ENCODE measurements at places on chromosomes 13 and 19. TPM values are rescaled to one million over a fixed set of nuclear protein-coding genes. Genes with fewer than 3 reads are reported as not detected.

DNA sequence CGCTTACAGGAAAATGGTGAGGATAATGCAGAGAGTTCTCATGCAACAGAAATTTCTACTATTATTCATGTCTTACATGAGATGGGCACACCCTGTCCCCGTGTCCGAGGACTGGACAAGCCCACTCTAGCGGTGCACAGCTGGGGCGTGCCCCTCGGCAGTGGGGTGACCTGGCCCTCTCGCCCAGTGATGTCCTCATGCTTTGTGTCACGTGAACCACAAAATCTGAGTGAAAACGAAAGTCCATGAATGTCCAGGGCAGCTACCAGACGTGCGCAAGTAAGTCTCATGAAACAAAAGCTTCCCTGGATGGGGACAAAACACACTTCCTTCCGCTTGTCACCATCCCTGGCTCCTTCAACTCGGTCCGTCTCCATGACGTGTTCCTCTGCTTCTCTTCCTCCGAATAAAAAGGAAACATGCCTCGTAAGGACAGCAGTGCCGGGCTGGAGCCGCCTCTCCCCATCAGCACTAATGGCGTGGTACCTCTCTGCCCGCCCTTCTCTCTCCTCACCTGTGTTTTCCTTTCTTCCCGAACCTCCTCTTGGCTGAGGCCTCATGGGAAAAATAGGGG, 45.6 kb downstream of the ANKRD10 start:
- no peak for DNase-seq

GPR108 gene
- polyA plus RNA-seq: 48.5 TPM

RXFP2 gene
- polyA plus RNA-seq: not detected

DNA sequence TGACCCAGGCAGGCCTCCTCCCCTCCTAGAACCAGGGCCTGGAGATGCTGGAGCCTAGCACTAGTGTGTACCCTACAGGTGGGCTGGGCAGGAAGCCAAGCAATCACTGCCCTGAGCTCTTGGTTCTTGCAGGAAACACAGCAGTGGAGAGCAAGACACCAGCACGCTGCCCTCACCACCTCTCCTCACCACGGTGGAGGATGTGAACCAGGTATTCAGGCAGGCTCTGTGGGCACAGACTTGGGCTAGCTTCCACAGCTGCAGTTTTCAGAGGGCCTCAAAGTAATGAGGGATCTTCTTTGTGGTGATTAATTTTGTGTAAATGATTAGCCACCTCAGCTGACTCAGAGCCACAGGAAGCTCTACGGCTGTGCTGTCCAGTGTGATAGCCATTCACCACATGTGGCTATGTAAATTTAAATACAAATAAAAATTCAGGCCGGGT, 13.6 kb upstream of the GPI start:
- DNase-seq: no peak

- peak; percentile 29 for DNase-seq
Measured at GRCh38 chr13:61954092-61954491, 538.4 kb upstream of the PCDH20 start.

DNA sequence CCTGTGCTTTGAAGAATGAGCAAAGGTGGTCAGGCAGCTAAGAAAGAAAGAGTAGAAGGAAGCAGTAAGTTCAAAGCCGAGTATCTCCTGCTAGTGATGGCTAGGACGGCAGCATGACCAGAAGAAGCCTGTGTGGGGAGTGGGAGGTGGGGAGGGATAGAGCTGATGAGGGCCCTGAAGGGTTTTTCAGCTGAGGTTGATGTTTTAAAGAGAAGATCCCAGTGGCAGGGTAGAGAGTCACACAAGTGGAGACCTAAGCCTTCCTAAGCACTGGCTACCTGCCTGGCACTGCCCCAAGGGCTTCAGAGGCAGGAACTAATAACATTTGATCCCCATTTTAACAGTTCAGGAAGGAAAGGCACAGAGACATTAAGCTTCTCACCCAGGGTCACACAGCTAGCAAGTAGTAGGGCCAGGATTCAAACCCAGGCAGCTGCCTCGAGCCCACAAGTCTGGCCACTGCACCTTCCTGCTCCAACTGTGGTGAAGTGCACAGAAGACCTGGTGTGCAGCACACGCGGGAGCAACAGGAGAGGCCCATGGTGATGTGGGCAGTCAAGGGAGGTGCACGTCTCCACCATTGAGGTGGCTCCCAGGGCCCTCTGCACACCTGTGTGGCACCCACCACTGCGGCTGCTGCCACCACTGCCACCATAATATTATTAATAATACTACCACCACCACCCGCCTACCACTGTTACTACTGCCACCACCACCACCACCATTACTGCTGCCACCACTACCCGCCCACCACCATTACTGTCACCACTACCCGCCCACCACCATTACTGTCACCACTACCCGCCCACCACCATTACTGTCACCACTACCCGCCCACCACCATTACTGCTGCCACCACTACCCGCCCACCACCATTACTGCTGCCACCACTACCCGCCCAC, 22.1 kb downstream of the CUL4A start:
- DNase-seq: no peak

DNA sequence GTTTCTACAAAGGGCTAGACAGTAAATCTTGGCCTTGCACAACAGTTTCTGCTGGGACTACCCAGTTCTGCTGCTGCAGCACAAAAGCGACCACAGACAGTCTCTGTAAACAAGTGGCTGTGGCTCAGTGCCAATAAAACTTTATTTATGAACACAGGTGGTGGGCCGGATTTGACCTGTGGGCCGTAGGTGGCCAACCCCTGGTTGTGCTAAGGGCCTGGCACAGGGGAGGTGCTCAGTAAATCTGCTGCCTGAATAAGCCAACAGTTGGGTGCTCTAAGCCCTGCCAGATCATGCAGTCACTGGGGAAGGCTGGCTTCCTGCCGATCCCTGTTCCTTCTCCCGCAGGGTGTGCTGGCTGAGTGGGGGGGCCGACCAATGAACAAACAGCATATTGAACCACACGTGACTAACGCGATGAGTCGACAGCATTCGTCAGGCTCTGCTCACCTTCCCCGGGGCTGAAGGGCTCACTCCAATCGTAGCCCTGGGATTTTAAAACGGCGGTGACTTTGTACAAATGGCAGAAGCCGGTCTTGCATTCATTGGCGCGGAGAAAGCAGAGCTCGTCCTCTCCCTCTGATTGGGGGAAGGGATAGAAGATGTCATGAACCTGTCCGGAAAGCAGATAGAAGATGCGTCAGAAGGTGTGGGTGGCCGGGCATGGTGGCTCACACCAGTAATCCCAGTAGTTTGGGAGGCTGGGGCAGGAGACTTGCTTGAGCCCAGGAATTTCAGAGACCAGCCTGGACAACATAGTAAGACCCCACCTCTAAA, 24.3 kb upstream of the MYDGF start:
- DNase-seq: no peak

CCL25 gene
- 0.65 TPM for polyA plus RNA-seq

DNA sequence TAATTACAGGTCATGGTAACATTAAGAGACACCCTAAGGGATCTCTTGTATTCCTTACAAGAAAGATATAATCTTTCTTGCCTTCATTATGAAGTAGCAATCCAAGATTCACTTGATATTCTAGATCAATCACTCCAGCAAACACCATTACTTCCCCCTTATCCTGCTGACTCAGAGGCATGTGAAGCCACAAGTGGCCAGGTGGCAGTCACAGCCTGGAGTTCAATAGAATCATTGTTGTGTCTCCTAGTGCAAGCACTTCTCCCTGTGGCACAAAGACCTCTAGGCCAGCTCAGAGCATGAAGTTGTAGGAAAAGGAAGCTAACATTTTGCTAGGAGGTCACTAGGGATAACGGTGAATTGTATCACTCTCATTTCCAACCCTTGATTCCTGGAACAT, 864.3 kb upstream of the ATXN8OS start:
- DNase-seq: no peak

GRCh38 chr19:14450168-14450874, 17.2 kb downstream of the PKN1 start:
- DNase-seq: no peak

RPS16 gene
- polyA plus RNA-seq: 1,514 TPM

DNA sequence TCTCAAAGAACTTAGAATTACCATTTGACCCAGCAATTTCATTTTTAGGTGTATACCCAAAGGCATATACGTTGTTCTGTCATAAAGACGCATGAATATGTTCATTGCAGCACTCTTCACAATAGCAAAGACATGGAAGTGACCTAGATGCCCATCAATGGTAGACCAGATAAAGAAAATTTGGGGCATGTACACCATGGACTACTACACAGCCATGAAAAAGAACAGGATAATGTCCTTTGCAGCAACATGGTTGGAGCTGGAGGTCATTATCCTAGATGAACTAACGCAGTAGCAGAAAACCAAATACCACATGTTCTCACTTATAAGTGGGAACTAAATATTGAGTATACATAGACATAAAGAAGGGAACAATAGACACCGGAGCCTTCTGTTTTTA, 20.7 kb downstream of the PAN3 start:
- no peak for DNase-seq

DNA sequence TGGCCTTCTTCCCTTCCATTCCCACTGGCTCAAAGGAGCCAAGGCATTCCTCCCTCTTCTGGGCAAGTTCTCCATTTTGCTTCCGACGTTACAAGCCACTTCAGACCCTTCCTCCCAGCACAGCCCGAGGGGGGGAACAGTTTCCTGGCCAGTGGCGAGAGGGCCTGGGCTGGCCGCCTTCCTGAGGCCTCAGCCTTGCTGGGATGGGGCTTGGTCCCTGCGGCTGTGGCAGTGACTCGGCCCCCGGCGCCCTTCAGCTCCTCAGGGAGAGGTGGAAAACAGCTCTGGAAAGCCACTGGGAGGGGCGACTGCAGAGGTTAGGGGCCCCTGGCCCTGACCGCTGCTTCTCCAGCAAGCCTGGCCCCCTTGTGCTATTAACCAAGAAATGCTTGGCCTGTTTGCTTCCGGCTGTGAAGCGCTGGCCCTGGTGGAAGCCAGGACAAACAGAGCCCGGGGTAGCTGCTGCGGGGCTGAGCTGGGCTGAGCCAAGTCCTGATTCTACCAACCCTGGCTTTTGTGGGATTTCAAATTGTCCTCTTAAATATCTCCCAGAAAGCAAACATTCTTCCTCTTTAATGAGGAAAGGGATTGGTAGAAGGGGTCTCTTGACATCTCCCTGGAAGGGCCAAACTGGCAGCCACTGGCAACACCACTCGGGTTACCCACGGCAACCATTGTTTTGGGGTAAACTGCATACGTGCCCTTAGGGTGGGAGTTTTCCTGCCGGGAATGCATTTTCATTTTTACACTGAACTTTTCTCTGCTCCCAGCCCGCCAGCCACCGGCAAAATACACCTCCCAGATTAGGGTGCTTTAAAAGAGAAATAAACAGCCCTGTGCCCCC, 38.7 kb downstream of the C13orf46 start:
- DNase-seq: no peak

GRCh38 chr13:33571618-33572017, 246.3 kb upstream of the RFC3 start:
- DNase-seq: no peak

DNA sequence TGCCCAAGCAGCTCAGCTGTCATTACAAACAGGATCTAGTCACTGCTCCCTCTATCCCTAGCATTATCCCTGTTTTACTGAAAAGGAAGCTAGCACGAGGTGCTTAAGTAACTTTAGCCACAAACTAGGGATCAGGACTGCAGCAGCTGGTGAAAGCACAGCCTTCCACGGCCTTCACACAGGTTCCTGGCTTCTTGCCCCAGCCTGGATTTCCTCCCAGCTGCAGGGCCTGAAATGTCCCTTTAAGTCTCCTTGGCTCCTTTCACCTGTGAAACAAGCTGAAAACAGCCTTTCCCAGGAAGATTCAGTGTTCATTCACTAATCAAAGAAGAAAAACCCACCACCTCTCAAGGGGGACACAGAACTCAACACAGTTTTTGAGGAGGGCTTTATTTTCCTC, 754.5 kb downstream of the DIAPH3 start:
- DNase-seq: no peak

ZNF497 gene
- polyA plus RNA-seq: 2.5 TPM

- no peak for DNase-seq
Measured at GRCh38 chr13:44352202-44352601, 21.4 kb upstream of the SERP2 start.

DNA sequence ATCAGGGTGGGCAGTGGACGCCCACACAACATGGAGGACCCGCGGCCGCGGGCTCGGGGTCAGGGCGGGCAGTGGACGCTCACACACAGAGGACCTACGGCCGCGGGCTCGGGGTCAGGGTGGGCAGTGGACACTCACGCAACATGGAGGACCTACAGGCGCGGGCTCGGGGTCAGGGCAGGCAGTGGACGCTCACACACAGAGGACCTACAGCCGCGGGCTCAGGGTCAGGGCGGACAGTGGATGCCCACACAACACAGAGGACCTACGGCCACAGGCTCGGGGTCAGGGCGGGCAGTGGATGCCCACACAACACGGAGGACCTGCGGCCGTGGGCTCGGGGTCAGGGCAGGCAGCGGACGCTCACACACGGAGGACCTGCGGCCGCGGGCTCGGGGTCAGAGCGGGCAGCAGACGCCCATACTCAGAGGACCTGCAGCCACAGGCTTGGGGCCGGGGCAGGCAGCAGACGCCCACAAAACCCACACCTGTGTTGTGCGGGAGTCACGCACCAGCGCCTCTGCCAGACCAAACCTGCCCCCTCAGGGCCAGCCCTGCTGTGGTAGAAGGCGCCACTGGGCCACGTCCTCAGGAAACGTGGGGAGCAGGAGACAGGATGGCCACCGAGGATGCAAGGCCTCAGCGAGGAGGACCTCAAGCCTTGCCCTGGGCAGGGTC, 27.6 kb upstream of the C13orf46 start:
- DNase-seq: no peak

DNA sequence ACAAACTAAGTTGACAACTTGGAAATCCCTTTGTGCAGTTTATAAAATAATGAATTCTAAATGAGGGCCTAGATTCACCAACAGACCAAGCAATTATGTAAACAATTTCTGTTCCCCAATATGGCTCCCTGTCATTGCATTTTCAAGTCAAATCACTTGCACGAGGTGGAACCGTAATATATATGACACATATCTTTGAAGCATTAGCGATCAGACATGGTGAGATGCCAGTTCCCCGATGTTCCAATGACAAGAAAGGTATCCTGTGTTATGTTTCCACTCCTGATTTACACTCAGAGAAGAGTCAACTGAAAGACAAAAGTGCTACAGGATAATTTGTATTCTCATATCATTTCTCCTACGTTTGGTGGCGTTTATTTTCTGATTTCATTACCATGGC, 108.5 kb upstream of the TDRD3 start:
- no peak for DNase-seq

- DNase-seq: no peak
Measured at GRCh38 chr13:110630566-110631119, 15.3 kb downstream of the NAXD start.

- DNase-seq: no peak
Measured at GRCh38 chr13:111508902-111509509, 188.6 kb downstream of the TEX29 start.

Data from right lung (tissue), 10 donors.